ENCODE measurements at places on chromosomes 1 and 21.

DNA sequence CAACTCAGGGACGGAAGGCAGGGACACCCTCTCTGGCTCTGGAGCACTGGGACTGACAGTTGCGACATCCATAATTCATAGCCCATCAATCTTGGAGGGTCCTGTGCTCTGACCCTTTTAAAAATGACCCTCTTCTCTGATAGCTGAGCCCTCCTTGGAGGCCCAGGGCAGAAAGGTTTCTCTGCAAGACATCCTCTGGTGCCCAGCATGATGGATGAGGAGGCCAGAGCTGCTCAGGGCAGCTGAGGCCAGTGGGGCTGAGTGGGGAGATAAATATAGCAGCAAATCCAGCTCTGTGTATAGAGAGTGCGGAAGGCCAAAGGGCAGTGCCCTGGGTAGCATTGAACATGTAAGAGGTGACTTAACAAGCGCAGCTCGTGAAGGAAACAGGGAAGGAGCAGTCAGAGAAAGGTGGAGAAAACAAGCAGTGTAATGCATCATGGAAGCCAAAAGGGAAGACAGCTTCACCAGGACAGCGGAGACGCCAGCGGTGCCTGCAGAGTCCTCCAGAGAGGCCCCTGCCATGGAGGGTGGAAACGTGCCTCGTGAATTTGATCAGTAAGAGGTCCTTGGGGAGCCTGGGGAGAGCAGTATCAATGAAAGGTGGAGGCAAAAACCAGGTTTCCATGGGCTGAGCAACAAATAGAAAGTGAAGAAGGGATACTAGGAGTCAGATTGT is 50.4 kb upstream of the FMOD start:
- no peak for DNase-seq

- DNase-seq, result no peak
Observed at GRCh38 chr1:178109348-178110143, 15.6 kb downstream of the RASAL2 start.

DNA sequence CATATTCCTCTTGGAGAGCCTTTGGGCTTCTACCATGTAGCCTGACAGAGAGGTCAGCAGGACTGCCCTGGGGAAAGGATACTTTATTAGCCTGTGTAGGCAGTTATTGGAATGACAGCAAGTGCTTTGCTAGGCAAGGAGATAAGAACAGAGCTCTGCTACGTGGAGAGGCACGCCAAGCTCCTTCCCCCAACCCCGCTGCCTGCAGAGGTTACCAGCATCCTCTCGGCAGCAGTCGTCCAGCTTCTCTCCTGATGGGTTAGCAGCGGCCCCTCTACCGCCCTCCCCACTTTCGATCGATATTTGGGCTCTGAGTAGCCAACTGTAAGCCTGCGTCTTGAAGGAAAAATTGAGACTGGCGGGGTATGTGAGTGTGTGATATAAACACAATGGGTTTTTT is 122.3 kb downstream of the DHRS3 start:
- DNase-seq, result no peak

- DNase-seq, result peak; percentile 66
Observed at GRCh38 chr1:220755309-220755708, 7.2 kb downstream of the MTARC2 start.

DNA sequence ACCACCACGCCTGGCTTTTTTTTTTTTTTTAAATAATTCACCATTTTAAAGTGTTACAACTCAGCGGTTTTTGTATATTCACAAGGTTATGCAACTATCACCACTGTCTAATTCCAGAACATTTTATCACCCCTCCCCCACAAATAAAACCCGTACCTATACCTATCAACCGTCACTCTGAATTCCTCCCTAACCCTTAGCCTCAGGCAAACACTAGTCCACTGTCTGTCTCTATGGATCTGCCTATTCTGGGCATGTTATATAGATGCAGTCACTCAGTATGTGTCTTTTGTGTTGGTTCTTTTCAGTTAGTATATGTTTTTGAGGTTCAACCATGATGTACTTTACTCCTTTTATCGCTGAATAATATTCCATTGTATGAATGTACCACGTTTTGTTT is 19.3 kb upstream of the GRHL3 start:
- no peak for DNase-seq

- DNase-seq, result peak; percentile 67
Observed at GRCh38 chr1:205668951-205669340, 11.4 kb downstream of the SLC45A3 start.

DNA sequence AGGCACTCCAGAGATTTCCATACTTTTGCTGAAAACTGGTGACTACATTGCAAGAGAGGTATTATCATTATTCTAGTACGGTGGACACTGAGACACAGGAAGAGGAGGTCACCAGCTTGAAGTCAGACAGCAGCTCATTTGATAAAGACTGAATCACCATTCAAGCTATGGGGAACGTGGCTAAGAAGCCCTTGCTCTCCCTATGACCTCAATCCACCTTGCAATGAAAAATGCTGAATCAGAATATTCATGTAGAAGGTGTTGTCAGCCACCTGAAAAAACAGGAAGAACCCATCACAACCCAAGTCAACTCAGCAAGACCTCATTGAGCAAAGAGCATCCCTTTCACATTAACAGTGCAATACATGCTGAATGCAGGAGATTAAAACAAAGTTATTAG is 59.0 kb upstream of the FGGY start:
- no peak for DNase-seq

DNA sequence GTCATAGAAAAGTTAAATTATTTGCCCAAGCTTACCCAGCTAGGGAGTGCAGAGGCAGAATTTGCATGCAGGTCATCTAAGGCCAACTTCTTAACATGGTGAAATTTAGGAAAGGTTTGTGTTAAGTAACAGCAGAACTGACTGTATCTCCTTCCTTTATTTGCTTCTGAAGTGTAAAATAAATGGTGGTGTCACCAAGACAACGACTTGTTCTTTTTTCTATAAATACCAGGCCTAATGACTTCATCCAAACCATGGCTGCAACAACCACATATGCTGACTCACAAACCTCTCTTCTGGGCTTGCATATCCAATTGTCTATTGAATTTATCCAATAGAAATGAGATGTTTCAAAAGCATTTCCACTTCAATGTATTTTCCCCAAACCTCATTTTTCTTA is 19.1 kb downstream of the COL24A1 start:
- DNase-seq, result peak; percentile 90

DNA sequence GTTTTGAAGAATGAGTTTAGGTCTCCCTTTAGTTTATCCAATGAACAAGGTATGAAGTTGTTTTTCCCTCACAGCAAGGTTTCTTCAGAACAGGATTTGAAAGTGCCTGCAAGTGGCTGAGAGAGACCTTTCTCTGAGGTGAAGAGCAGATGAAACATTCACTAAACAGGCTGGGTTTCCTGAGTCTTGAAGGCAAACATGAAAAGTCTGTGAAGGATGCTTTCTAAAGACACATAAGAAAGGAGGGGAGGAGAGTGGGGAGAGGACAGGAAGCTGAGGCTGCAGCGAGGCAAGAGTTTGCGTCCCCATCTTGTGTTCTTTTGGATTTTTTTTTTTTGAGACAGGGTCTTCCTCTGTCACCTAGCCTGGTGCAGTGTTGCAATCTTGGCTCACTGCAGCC is 95.7 kb upstream of the SIM2 start:
- no peak for DNase-seq

GRCh38 chr1:97507863-97508262 is 413.0 kb downstream of the DPYD start:
- no peak for DNase-seq

DNA sequence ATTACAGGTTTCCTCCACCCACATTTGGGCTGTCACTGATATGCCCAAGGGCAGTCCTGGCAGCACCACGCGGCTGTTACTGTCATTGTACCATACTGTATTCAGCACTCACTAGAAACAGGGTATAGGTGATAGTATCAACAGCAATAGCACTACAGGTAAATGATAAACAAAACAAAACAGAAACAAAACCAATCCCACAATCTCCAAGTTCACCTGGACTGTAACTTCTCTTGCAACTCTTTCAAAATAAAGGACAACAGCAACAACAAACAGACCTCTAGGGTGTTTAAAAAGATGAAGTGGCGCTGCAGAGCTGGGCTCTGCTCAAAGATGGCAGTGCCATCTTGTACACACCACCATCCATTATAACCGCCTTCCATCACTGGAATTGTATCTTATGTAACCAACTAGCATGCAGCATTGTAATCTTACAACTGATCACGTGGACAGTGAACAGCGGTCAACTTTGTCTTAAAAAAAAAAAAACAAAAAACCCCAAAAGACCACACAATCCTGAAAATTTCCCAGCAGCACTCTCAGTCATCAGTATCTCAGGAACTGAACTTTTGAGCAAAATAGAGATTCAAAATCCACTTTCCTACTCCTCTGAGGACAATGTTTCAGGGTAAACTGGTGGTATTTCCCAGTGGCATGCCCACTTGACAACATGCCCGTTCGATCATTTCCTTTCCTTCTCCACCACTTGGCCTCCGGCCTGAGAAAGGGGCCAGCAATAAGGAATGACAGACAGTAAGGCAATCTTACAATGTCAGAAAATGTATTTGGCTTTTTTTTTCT is 3.8 kb downstream of the IRF2BP2 start:
- peak; percentile 78 for DNase-seq

- DNase-seq, result no peak
Observed at GRCh38 chr1:187249196-187249595, 420.4 kb downstream of the PLA2G4A start.

- no peak for DNase-seq
Observed at GRCh38 chr1:185319139-185319475, 2.1 kb upstream of the IVNS1ABP start.

GRCh38 chr1:21447311-21447710 is 7.4 kb downstream of the NBPF3 start:
- DNase-seq, result no peak

- no peak for DNase-seq
Observed at GRCh38 chr1:186456729-186457255, 4.1 kb downstream of the PDC start.

- DNase-seq, result no peak
Observed at GRCh38 chr1:191752342-191752741, 405.9 kb upstream of the RGS18 start.

DNA sequence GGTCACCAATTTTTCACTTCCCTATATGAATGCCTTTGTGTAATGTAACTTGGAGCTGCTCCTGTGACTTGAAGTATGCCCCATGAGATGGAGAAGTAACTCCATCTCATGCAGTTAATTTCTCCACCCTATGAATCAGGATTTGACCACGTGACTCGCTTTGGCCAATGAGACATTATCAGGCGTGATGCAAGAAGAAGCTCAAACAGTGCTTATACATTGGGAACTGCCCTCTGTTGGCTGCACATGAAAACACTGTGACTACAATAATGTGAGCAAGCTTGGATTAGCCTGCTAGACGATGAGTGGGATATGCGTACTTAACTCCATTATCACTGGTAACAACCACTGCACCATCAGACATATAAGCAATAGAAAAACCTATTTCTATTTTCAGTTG is 684.4 kb downstream of the PLA2G4A start:
- DNase-seq, result peak; percentile 8

DNA sequence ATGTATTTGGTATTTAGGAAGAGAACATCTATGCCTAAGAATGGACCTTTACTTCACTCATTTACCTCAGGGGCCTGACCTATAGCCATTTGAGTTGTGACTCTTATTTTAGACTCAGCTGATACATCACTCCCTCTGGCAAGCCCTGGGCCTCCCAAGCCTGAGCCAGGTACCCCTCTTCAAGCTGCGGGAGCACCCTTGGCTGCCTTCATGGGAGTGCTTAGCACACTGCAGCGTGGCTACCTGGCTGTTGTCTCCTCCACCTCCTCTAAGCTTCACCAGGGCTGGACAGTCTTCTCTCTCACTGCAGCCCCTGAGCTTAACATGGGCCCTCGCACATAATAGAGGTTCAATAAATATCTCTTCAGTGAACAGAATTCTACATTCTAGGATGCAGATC is 23.5 kb upstream of the LHX4 start:
- DNase-seq, result no peak

- no peak for DNase-seq
Observed at GRCh38 chr1:170168265-170168664, 22.5 kb downstream of the NTMT2 start.

- DNase-seq, result no peak
Observed at GRCh38 chr1:172431721-172432192, 11.3 kb downstream of the C1orf105 start.

GRCh38 chr1:156081917-156082308 is 352 bp downstream of the MEX3A start:
- DNase-seq, result no peak

GRCh38 chr1:112373806-112374205 is 22.2 kb upstream of the CTTNBP2NL start:
- DNase-seq, result no peak

GRCh38 chr1:44694863-44695478 is 20.5 kb downstream of the ARMH1 start:
- DNase-seq, result no peak

- DNase-seq, result no peak
Observed at GRCh38 chr21:41429305-41429704, 3.3 kb downstream of the MX1 start.

- DNase-seq, result no peak
Observed at GRCh38 chr1:103441342-103441741, 84.2 kb upstream of the RNPC3 start.

GRCh38 chr1:194164755-194165154 is 978.3 kb upstream of the B3GALT2 start:
- DNase-seq, result no peak

GRCh38 chr1:9573723-9574122 is 15.0 kb upstream of the TMEM201 start:
- DNase-seq, result no peak

DNA sequence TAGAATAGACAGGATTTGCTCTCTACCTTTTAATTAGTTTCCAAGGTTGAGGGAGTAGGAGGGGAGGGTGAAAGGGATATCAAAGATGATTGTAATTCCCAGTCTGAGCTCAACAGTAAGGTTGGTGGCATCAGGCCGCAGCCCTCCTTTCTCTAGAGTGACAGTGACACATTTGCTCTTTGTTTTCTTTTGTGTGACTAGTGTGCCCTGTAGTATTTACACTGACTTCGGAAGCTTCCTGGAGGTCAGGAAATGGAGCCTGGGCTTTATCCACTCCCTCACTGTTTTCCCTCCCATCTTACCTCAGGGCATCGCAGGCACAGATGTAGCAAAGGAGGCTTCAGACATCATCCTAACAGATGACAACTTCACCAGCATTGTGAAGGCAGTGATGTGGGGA is 44.7 kb upstream of the LAX1 start:
- DNase-seq, result no peak

- DNase-seq, result no peak
Observed at GRCh38 chr1:97070376-97070775, 348.8 kb downstream of the PTBP2 start.

DNA sequence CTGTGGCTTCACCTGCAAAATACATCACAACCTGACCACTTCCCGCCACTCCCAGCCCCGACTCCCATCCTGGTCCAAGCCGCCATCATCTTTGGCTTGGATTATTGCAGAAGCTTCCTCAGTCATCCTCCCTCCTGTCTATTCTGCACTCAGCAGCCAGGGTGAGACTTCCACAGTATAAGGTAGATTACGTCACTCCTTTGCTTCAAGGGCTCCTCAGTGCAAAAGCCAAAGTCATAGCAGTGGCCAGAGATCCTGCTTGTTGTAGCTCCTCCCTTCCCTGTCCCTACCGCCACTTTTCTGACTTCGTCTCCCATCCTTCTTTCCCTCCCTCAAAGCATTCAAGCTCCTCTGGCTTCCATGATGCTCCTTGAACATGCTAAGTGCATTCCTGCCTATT is 152.8 kb downstream of the GRIK3 start:
- no peak for DNase-seq

All from inflammatory macrophage (primary cell).